ENCODE measurements at places on chromosomes 5 and 9.

DNA sequence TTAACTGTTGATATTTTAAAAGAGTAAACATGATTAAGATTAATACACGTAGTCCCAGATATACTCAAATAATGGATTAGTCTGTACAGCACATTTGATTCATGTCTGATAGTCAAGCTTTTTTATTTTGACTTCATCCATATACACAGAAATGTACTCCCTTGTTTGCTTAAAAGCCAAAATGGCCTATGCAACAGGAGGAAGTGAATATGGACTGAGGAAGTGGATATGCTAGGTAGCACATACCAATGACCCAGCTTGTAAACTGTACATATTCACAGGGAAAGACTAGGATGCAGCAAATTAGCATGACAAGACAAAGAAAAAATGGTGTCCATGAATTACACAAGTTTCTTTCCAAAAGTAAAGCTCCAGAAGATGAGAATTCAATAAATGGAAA is 109.7 kb downstream of the CAAP1 start:
- no peak overlapping the region for H3K27ac ChIP-seq
- H3K4me3 ChIP-seq, result no peak overlapping the region
- no peaks in the 10 kb centered on the region for H3K4me1 ChIP-seq
- H3K27me3 ChIP-seq, result no peaks in the 10 kb centered on the region
- no peak for DNase-seq

GRCh38 chr9:119877306-119877705 is 508.1 kb upstream of the BRINP1 start:
- H3K4me3 ChIP-seq, result no peak overlapping the region
- no peak overlapping the region for H3K27ac ChIP-seq
- H3K27me3 ChIP-seq, result no peaks in the 10 kb centered on the region
- H3K36me3 ChIP-seq, result no peaks in the 10 kb centered on the region
- H3K4me1 ChIP-seq, result no peaks in the 10 kb centered on the region

GRCh38 chr9:129586685-129587084 is 34.2 kb downstream of the C9orf50 start:
- no peak for DNase-seq
- no peaks in the 10 kb centered on the region for H3K27me3 ChIP-seq
- no peak overlapping the region for H3K27ac ChIP-seq
- H3K4me3 ChIP-seq, result no peak overlapping the region
- H3K36me3 ChIP-seq, result no peaks in the 10 kb centered on the region

DNA sequence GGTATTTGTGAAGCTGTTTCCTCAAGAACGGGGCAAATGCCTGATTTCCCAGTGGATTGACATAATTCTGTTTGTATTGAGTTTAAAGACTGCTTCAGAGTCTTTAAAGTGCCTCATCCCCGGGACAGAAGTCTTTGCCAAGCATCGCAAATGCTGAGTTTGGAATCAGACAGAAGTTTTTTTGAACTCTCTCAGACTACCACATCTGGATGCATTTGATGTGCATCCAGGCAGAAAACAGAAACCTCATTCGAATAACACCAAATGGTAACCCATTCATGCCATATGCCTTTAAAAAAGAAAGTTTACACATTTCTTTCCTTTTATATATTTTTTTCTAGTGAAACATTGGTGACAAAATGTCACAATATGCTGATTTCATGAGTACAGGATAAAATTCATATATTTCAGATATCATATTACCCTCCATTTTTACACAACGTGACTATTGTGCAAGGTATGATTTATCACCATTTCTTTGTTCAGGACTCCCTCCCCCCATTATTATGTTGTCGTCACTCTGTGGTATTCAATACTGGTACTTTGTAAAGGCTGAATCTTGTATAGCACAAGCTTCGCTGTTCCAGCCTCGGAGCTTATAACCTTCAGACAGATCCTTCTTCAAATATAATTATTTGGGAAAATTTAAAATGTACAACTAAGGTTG is 91.1 kb downstream of the ZNF608 start:
- H3K4me3 ChIP-seq, result no peak overlapping the region
- H3K27ac ChIP-seq, result no peak overlapping the region
- peaks cover 38% of the 10 kb centered on the region for H3K4me1 ChIP-seq
- no peaks in the 10 kb centered on the region for H3K36me3 ChIP-seq
- DNase-seq, result no peak

GRCh38 chr5:117118499-117118898 is 543.9 kb upstream of the SEMA6A start:
- no peaks in the 10 kb centered on the region for H3K36me3 ChIP-seq
- DNase-seq, result no peak
- H3K4me1 ChIP-seq, result no peaks in the 10 kb centered on the region
- H3K27me3 ChIP-seq, result no peaks in the 10 kb centered on the region

DNA sequence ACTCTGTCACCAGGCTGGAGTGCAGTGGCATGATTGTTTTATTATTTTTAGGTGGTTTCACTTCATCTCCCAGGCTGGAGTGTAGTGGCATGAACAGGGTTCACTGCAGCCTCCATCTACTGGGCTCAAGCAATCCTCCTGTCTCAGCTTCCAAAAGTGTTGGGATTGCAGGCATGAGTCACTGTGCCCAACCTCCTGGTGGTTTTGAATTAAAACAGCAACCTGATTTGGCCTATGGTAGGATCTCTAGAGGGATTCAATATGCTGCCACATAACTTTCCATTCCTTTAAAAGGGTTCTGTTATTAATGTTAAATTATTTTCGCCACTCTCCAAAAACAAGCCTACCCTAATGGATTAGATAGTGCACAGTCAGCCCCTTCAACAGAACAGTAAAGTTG is 9.9 kb upstream of the HSPA4 start:
- no peak overlapping the region for H3K4me3 ChIP-seq
- H3K4me1 ChIP-seq, result no peaks in the 10 kb centered on the region
- DNase-seq, result no peak
- no peak overlapping the region for H3K27ac ChIP-seq
- H3K36me3 ChIP-seq, result no peaks in the 10 kb centered on the region

DNA sequence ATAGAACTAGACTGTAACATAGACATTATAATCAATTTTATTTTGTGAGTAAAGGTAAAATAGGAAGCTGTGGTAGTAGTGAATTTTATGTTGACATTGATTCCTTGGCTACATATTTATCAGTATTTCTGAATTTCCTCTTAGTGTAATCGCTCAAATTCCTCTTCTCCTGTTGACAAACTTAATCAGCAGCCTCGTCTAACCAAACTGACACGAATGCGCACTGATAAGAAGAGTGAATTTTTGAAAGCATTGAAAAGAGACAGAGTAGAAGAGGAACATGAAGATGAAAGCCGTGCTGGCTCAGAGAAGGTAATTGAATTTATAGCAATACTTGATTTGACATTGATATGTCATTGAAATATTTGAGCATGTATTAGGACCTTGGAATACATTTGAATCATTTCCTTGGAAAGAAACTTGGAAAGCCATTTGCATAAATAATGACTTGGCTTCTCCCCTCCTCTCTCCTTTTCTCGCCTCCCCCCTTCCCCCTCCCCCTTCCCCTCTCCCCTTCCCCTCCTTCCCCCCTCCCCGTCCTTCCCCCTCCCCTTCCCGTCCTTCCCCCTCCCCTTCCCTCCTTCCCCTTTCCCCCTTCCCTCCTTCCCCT is 75.5 kb downstream of the GPBP1 start:
- no peak for DNase-seq
- no peak overlapping the region for H3K27ac ChIP-seq
- no peak overlapping the region for H3K4me3 ChIP-seq
- H3K27me3 ChIP-seq, result no peaks in the 10 kb centered on the region
- H3K4me1 ChIP-seq, result no peaks in the 10 kb centered on the region
